ENCODE measurements at places on chromosomes 13 and 19. TPM values are rescaled to one million over a fixed set of nuclear protein-coding genes. Genes with fewer than 3 reads are reported as not detected.

Gene OR10H1
- polyA plus RNA-seq = not detected

Gene ZNF724
- polyA plus RNA-seq = 4.3 TPM

Gene FAM216B
- polyA plus RNA-seq = not detected

Gene CCL25
- polyA plus RNA-seq = not detected

Gene MBD3L3
- not detected for polyA plus RNA-seq

DNA sequence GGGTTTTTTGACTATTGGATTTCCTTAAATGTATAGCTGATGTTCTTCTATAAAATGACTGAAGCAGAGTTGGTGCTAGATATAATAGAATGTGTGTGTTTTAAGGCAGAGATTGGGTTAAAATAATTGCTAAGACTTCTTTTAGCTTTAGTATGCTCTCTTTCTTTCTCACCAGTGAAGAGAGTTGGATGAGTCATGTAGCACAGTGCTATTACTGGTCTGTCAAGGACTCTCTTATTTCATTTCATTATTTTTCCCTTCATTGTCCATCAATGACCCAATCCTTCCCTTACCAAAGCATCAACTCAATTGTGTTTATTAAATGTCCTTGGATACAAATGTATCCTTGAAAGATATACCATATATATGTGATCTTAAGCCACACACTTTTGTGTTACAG, 268.9 kb downstream of the IRS2 start:
- DNase-seq = no peak
- no peaks in the 10 kb centered on the region for H3K27me3 ChIP-seq
- no peak overlapping the region for H3K4me3 ChIP-seq
- H3K36me3 ChIP-seq = no peaks in the 10 kb centered on the region

DNA sequence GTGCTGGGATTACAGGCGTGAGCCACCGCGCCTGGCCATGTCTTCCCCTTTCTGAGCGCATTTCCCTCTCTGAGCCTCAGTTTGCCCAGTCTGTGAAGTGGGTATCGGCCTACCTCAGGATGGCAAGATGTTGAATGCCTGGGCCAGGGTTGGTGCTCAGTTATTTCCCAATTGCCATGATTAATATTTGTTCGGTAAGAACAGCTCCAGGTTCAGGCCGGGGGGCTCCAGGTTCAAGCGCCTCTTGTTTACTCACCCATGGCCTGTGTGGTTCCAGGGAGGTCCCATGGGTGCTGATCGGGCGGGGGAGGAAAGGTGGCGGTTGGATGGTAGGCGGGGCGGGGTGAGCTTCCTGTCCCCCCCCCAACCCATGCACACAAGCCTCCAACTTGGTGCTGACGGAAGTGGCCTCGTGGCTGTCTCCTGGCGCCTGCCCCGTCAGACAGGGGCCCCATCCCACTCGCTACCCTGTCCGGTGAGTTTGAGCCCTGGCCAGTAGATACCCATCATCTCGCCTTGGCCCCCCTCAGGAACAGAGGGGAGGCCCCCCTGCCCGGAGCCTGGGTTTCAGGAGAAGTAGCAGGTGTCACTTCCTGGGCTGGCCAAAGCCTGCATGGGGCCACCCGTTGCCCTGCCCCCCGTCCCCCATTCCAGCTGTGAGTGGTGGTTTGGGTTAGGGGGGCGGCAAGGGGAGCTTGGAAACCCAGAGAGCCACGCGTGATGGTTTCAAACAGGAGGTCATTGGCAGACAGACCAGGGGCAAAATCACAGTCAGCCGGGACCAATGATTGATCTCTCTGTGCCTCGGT, at the start of gene FCHO1:
Gene FCHO1 (plus strand): TSS at position 375 of the 809 bp plus-strand sequence. CDS start 3,688 bp downstream, outside the sequence.
- peak within 1 kb of the TSS; percentile 66 for H3K4me3 ChIP-seq
- H3K36me3 ChIP-seq = no peaks in the 10 kb centered on the region
- H3K27me3 ChIP-seq = no peaks in the 10 kb centered on the region
- peak; percentile 80 for DNase-seq
- H3K27ac ChIP-seq = peak within 1 kb of the TSS; percentile 88

DNA sequence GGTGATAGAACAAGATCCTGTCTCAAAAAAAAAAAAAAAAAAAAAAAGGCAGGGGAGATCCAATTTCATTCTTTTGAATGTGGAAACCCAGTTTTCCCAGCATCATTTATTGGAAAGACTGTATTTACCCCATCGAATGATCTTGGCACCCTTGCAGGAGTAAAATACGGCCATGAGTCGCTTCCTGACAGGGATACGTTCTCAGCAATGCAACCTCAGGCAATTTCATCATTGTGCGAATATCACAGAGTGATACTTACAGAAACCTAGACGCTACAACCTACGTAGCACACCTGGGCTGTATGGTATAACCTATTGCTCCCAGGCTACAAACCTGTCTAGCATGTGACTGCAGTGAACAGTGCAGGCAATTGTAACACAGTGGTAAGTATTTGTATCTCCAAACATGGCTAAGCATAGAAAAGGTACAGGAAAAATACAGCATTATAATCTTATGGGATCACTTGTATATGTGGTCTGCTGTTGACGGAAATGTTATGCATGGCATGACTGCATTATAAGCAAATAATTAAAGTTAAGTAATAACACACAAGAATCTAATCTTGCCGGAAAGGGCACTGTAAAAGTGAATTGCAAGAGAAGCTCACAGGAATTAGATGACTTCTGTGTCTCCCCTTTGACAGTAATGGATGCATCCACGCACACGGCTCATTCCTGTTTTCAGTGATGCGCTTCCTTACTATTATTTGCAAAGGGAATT, 24.1 kb downstream of the RFX2 start:
- H3K27me3 ChIP-seq = no peaks in the 10 kb centered on the region
- H3K27ac ChIP-seq = peak overlapping the region; percentile 62
- H3K36me3 ChIP-seq = no peaks in the 10 kb centered on the region
- peak overlapping the region; percentile 24 for H3K4me3 ChIP-seq

DNA sequence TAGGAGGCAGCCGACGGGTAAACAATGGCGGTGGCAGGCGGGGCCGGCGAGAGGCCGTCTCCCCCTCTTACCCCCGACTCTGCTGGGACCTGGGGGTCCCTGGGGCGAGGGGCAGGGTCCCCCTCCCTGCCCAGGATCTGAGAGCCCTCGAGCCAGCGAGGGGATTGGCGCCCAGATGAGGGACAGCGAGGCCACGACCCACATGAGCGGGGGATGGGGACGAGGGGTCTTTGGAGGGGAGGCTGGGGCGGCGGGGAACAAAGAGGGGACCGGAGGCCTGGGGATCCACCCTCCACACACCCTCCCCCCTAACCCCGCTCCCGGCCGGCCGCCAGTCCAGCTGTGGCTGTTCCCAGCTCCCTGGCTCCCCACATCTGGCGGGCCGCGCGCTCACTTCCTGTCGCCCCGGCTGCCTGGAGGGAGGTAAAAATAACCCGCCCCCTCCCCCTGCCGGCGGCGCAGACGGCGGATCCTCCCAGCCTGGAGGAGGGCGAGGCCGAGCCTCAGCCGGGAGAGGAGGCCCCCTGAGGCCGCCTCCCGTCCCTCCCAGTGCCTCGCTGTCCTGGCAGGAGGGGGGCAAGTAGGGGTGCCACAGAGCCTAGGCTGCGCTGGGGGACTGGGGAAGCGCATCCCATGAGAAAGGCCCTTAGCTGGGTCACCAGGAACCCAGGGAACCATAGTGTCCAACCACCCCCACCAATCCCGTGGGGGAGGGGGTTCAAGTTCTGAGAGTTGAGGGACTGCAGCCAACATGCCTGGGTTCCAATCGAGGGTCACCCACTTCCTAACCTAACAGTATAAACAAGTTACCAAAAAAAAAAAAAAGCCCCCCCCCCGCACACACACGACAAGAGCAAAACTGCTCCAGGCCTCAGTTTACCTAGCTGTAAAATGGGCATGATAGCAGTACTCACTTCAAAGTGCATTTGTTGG, 29.3 kb upstream of the NANOS3 start:
- no peaks in the 10 kb centered on the region for H3K27me3 ChIP-seq
- peak overlapping the region; percentile 95 for H3K27ac ChIP-seq
- no peaks in the 10 kb centered on the region for H3K36me3 ChIP-seq
- peak; percentile 83 for DNase-seq

GRCh38 chr13:67096418-67096817, 133.7 kb downstream of the PCDH9 start:
- no peak for DNase-seq
- H3K27me3 ChIP-seq = no peaks in the 10 kb centered on the region
- H3K27ac ChIP-seq = no peak overlapping the region
- no peak overlapping the region for H3K4me3 ChIP-seq

GRCh38 chr13:113064000-113064533, 41.5 kb upstream of the F7 start:
- no peak overlapping the region for H3K4me3 ChIP-seq
- no peaks in the 10 kb centered on the region for H3K36me3 ChIP-seq
- no peak overlapping the region for H3K27ac ChIP-seq
- no peak for DNase-seq
- H3K27me3 ChIP-seq = no peaks in the 10 kb centered on the region

DNA sequence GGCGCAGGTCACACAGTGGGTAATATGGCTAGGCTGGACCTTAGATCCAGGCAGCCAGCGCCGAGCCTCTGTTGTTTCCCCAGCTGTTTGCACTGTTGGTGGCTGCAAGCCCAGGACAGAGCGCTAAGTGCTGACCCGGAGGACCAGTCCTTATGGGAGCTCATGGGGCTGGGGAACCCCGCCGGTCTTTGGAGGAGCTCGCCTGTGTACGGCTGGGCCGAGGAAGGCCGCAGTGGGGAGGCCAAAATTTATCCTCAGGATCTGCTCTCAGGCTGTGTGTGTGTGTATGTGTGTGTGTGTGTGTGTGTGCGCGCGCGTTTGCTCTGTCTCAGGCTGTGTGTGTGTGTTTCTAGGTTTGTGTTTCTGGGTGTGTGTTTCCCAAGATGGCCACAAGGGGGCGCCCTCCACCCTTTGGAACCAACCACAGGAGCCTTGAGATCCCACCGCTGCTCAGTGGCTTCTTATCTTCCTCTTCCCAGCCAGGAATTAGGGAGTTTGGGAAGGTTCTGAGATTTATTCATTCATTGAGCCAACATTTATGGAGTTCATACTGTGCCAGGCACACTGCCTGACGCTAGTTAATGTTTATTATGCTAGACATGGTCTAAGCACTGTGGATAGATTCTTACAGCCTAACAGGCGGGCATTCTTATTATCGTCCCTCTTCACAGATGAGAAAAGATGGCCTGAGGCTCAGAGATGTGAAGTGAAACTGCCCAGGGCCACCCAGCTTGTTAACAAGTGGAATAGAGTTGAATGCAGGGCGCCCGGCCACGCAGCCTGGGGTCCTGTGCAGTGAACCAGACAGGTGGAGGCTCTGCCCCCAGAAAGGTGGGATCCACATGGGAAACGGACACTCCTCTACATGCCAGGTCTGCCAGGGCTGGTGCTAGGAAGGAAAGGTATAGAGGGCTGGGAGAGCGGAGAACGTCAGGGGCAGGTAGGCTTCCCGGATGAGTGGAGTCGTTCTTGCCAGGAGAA, 13.0 kb downstream of the PGLYRP1 start:
- H3K4me1 ChIP-seq = no peaks in the 10 kb centered on the region
- peaks cover 26% of the 10 kb centered on the region for H3K36me3 ChIP-seq
- DNase-seq = peak; percentile 64
- H3K27me3 ChIP-seq = peaks cover 6% of the 10 kb centered on the region
- no peak overlapping the region for H3K4me3 ChIP-seq
- no peak overlapping the region for H3K27ac ChIP-seq

GRCh38 chr19:6999933-7000332, 21.3 kb downstream of the MBD3L2B start:
- no peak overlapping the region for H3K27ac ChIP-seq
- no peak for DNase-seq
- H3K36me3 ChIP-seq = no peaks in the 10 kb centered on the region

DNA sequence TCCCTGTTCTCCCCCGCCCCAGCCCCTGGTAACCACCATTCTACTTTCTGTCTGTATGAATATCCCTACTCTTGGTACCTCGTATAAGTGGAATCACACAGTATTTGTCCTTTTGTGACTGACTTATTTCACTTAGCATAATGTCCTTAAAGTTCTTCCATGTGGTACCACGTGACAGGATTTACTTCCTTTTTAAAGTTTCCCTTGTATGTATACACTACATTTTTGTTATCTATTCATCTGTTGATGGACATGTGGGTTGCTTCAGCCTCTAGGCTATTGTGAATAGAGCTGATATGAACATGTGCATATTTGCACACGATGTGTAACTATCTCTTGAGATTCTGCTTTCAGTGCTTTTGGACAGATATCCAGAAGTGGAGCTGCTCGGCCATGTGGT, 59.6 kb upstream of the GJB6 start:
- H3K27ac ChIP-seq = no peak overlapping the region
- no peaks in the 10 kb centered on the region for H3K27me3 ChIP-seq
- no peaks in the 10 kb centered on the region for H3K4me1 ChIP-seq
- no peak for DNase-seq

DNA sequence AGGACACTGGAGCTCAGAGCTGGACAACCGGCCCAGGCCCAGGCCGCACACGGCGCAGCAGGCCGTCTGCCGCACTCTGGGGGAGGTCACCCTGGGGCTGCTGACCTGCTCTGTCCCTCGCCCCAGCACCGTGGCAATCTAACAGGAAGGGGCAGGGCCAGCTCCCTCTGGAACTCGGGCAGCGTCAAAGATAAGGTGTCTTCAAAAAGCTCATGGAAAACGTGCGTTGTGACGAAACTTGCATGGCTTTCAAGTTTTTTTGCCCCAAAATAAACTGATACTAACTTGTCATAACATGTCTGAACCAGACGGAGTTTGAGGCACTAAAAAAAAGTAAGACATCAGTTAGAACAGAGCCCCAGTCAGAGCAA, 12.2 kb upstream of the ATP8B3 start:
- H3K4me1 ChIP-seq = peaks cover 6% of the 10 kb centered on the region
- H3K27ac ChIP-seq = no peak overlapping the region
- H3K27me3 ChIP-seq = no peaks in the 10 kb centered on the region
- no peak for DNase-seq

DNA sequence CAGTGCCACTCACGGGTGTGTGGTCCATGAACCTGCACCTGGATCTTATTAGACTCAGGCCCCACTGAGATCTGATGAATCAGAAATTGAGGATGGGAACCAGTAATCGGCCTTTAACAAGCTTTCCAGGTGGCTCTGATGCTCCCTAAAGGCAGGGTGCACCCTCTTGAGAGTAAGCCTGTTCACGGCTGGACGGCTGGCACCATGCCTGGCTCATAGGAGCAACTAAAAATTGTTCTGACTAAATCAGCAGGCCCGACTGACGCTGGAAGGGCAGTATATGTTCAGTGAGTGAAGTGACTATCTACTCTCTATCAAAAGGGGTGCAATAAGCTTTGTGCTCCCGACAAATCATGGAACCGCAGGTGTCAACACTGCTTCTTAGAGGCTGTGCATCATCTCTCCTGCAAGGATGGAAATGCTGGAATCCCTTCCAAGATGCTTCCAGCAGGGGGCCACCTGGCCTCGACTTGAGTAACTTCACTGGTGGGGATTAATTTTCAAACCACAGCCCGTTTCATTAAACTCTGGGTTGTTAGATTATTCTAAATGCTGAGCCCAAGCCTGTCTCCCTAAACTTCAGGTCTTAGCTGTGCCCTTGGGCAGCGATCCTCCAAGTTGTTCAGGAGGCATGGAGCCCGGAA, 28.4 kb downstream of the TMTC4 start:
- no peaks in the 10 kb centered on the region for H3K36me3 ChIP-seq
- H3K27me3 ChIP-seq = no peaks in the 10 kb centered on the region
- no peak overlapping the region for H3K27ac ChIP-seq
- no peak overlapping the region for H3K4me3 ChIP-seq
- H3K4me1 ChIP-seq = no peaks in the 10 kb centered on the region

DNA sequence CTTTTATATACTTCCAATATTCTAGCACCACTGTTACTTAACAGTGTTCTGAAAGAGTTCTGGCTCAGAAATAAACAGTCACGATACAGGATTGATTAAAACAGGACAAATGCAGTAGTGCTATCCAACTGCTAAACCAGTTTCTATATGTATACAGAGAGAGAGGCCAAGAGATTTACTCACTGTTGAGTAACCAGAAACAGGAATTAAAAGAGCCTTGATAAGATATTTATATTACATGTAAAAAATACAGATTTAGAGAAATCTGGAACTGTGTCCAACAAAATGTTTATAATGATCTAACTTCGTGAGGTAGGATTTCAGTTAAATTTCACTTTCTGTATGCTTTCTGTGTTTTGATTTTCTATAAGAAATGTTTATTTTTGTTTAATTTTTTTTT, 116.6 kb downstream of the CDK8 start:
- DNase-seq = no peak
- H3K4me1 ChIP-seq = peaks cover 7% of the 10 kb centered on the region
- H3K27me3 ChIP-seq = no peaks in the 10 kb centered on the region

All from naive thymus-derived CD4-positive, alpha-beta T cell (primary cell).